ENCODE measurements at places on chromosomes 2 and 18.
A peak's percentile ranks its signal among the peaks of the same experiment; 100 is the strongest.

DNA sequence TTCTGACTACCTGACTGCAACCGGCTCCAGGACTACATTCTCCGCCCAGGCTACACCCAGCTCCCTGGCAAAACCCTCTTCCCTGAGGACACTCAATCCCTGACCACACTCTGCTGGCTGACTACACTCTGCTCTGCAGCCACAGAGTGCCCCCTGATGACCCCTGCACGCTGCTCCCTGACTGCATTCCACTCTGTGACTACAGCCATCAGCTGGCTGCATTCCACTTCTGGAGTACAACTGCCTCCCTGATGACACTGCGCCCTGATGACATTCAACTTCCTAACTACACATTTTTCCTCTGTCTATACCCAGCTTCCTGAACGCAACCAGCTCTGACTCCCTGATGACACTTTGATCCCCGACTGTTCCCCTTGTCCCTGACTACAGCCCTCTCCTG lies 71.3 kb upstream of the NRXN1 start:
- DNase-seq = peak; percentile 57

DNA sequence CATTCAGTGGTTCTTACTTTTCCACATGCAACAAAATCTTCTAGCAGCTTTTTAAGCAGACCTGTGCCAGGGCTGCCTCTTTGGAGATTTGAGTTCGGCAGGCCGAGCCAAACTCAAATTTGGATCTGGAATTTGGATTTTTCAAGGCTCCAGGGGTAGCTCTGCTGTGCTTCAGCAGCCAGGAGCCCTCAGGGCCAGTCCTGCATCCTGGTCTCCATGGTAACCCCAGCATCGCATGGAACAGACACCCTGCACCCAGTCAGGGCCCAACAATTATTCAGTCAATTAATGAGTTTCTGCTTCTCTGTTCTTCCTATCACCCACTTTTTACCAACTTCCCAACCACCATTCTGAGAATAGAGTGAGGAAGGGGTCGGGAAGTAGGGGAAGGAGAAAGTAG lies 30.0 kb downstream of the EN1 start:
- no peak for DNase-seq

- DNase-seq = no peak
Measured at GRCh38 chr18:34880403-34880802, 160.8 kb upstream of the MAPRE2 start.

DNA sequence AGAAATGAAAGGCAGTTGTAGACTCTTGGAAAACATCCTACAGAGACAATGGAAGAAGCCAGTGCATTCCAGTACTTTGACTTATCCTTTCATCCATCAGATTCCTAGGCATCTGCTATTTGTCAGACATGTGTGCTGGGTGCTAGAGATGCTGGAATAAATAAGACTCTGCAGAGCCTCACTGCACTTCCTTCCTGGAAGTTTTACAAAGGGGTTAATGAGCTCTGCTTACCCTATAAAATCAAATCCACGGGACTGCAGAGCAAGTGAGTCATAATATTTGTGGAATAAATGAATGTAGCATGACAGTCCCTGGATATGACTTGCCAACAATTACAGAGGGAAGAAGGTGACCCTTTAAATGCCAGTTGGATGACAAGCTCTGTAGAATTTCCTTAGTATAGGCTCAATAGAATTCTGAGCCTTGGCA lies 52.7 kb upstream of the NPAS2 start:
- no peak for DNase-seq

DNA sequence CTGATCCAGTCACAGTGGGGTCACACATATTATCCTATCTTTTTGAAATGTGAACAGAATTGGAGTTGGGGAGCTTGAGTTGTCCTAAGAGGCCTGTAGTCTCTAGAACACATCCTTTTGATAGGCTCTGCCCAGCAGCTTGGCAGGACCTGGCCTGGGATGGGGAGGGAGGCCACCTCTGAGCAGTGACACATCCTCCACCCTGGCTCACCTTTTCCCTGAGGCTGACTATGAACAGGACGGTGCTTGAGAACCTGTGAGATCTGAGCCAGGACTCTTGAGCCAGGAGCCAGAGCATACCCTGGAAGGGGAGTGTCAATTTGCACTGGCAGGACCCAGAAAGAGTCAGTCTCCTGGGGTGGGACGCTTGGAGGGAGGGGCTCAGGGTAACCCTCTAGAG lies 17.7 kb upstream of the ATP6V1B1 start:
- DNase-seq = no peak

DNA sequence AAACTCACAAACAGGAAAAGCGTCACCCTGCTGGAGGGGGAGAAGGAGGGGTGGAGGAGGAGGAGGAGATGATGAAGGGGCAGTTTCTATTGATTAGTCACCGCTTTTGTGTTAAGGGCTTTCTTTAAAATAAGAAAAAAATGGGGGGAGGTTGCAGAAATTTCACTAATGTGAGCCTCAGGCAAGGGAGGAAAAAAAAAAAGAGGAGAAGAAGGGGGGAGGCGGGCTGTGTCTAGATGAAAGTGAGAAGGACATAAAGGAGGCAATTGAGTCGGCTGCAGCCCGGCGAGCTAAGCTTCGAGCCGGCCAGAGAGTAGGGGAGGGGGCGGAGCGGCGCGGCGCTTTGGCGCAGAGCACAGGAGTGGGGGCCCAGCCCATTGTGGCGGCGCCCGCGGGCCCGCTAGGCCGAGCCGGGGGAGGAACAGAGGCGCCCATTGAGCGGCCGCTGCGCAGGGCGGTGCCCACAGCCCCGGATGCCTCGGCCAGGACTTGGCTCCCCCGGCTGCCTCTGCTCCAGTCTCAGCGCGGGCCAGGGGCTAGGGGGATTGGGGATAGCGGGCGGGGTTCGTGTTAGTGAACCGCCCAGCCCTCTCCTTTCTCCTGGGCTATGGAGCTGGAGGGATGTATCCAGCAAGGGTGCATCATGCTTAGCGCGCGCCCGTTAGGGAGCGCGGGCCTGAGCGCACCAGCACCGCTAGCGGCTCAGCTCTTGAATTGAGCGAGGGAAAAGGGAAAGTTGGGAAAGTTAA lies 7.9 kb downstream of the PAX3 start:
- DNase-seq = no peak

DNA sequence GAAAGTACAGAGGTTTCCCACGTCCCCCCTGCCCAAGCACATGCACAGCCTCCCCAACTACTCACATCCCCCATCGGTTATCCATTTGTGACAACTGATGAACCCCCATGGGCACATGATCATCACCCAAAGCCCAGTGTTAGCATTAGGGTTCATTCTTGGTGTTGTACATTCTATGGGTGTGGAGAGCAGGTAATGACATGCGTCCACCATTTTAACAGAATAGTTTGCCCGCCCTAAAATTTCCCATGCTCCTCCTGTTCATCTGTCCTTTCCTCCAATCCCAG lies 74.3 kb downstream of the LONRF2 start:
- no peak for DNase-seq

- DNase-seq = no peak
Measured at GRCh38 chr2:237538001-237538720, 28.2 kb upstream of the PRLH start.

DNA sequence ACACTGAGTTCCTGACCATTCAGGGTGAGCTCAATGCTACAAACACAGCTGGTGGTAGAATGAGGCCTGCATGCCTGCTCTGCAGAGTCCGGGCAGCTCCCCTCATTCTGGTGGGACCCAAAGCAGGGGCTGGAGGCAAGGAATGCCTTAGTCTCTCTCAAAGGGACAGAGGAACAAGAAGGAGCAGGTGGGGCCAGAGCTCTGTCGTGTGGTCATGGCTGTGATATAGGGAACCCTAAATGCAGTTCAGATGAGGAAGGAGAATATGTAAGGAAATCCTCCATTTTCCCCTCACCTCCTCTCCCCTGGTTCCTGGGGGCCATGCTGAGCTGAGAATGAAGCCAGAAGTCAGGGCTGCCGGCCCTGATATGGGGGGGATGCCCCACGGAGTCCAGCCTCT lies 334.3 kb downstream of the CYP26B1 start:
- no peak for DNase-seq

GRCh38 chr2:207513551-207514257 lies 16.1 kb upstream of the CREB1 start:
- DNase-seq = no peak

DNA sequence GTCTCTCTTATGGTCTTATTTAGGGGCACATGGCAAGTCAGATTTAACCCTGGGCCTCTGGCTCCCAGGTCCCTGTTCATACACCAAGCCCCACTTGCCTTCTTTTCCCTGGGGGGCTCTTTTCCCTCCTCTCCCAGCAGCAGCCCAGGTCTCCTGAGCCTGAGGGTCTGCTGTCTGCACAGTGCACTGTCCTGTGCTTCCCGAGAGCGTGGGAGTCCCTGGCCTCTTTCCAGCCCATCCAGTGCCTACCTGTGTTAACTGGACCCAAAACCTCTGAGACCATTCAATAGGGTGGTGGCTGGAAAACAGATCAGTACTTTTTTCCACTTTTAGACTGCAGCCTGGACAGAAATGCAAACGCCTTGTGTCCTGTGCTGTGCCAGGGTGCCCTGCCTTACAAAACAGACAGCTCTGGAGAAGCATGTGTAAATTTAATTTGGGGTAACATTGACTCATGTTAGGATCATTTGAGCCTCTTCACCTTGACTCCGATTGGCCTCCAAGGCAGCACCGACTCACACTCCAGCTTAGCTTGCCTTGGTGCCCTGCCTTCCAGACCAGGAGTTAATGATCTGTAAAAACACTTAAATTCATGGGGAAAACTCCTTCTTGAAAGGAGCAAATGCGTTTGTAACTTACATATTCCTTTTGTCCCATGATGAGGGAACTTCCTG lies 34.3 kb downstream of the TWIST2 start:
- no peak for DNase-seq

- DNase-seq = no peak
Measured at GRCh38 chr2:186962085-186962747, 113.2 kb upstream of the ZSWIM2 start.

DNA sequence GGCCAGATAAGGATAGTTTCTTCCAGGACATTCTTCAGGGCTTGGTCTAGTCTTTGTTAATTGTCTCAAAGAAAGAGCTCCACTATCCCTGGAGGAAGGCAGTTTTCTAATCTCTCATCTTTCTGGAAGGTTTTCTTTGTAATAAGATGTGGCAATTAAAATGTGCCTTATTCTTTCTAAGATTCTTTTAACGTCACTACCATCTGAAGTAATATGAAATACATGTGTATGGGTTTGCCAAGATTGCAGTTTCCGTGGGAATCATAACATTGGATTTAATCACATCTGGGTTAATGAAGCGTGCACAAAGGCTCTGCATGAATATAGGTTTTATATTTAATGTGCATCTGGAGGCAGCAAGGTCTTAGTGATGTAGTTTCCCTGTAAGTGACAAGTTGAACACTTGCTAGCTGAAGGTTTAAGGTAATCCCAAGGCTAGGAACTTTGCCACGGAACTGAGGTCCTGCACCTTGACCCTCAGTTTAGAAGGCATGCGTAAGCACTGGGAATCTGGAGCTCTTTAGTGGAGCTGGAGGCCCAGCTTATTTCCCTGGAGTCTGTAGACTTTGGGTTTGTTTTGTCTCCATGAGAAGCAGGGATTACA lies 25.7 kb downstream of the DIS3L2 start:
- no peak for DNase-seq

DNA sequence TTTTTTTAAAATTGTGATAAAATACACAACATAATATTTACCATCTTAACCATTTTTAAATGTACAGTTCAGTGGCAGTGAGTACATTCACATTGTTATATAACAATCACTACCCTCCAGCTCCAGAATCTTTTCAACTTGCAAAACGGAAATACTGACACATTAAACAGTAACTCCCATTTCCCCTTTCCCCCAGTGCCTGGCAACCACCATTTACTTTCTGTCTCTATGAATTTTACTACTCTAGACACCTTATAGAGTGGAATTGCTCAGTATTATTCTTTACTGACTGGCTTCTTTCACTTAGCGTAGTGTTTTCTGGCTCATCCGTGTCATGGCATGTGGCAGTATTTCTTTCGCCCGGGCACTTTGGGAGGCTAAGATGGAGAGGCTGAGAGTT lies 32.6 kb downstream of the FASTKD2 start:
- DNase-seq = no peak

Measured in upper lobe of right lung (tissue), 1 donor.